Mucosa of gallbladder (tissue), 1 donor: ENCODE measurements at places on chromosomes 12 and 14.

GRCh38 chr12:96295532-96296160, 101.5 kb downstream of the ELK3 start:
- no peak for DNase-seq

DNA sequence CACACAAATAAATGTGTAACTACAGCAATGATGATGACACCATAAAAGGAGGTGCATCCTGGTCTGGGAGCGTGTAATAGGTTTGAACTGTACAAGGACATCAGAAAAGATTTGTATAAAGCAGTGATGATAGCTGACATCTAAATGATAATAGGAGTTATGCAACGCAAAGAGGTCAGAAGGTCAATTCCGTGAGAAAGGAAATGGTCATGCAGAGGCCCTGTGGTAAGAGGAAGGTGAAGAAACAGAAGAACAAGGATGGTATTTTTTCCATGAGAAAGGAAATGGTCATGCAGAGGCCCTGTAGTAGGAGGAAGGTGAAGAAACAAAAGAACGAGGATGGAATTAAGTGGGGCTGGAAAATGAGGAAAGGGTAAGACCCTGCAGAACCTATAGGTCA, 106.7 kb upstream of the TMPO start:
- DNase-seq = no peak

GRCh38 chr14:43540948-43541347, 966.1 kb downstream of the FSCB start:
- DNase-seq = no peak

GRCh38 chr12:65300679-65301349, 22.3 kb downstream of the MSRB3 start:
- DNase-seq = no peak

DNA sequence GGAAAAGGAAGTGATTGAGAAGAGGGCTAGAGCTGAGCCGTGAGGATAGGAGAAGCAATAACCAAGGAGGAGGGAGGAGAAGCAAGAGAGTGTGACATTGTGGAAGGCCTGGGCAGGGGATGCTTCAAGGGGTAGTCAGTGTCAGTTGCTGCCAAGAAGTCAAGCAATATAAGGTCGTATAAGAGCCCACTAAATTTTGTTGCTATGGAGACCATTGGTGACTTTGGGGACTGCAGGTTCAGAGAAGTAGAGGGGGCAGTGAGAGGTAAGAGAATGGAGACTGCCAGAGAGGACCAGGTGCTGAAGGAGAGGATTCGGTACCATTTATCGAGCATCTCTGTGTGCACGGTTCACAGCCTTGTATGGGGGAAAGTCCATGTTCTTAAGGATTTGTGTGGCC, 3.1 kb upstream of the ATXN3 start:
- DNase-seq = no peak

- no peak for DNase-seq
Observed at GRCh38 chr14:101229666-101230065, 326.1 kb upstream of the RTL1 start.

GRCh38 chr12:57088354-57089270, at the start of gene NAB2:
NAB2 (plus strand) TSS chr12:57089114; CDS start chr12:57089272, 158 bp downstream.
- DNase-seq = peak; percentile 94
